Activated CD8-positive, alpha-beta T cell treated with anti-CD3 and anti-CD28 coated beads for 36 hours (primary cell): ENCODE measurements at places on chromosomes 3 and 15. TPM values are rescaled to one million over a fixed set of nuclear protein-coding genes. Genes with fewer than 3 reads are reported as not detected.
A peak's percentile ranks its signal among the peaks of the same experiment; 100 is the strongest.

PRSS50 gene
- not detected for total RNA-seq

DNA sequence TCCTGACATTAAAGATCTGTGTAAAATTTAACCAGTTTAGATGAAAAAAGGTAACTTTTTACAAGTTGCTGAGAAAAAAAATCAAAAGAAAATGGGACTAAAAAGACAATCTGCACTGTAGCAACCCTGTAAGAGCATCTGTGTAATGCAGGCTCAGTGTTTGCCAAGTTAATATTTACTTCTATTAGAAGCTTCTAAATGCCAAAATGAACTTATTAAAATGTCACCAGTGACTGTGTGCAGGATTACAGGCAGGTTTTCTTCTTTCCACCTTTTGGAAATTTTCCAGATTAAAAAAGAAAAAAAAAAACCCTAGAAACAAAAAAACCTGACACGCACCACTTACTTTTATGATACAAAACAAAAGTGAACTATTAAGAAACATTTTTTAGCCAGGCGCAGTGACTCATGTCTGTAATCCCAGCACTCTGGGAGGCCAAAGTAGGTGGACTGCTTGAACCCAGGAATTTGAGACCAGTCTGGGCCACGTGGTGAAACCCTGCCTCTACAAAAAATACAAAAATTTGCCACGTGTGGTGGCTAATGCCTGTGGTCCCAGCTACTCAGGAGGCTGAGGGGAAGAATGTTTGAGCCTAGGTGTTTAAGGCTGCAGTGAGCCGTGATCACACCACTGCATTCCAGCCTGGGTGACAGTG is 87.2 kb downstream of the TJP1 start:
- H3K36me3 ChIP-seq: no peaks in the 10 kb centered on the region
- no peaks in the 10 kb centered on the region for H3K4me1 ChIP-seq
- no peak overlapping the region for H3K27ac ChIP-seq
- DNase-seq: no peak
- H3K4me3 ChIP-seq: no peak overlapping the region

DNA sequence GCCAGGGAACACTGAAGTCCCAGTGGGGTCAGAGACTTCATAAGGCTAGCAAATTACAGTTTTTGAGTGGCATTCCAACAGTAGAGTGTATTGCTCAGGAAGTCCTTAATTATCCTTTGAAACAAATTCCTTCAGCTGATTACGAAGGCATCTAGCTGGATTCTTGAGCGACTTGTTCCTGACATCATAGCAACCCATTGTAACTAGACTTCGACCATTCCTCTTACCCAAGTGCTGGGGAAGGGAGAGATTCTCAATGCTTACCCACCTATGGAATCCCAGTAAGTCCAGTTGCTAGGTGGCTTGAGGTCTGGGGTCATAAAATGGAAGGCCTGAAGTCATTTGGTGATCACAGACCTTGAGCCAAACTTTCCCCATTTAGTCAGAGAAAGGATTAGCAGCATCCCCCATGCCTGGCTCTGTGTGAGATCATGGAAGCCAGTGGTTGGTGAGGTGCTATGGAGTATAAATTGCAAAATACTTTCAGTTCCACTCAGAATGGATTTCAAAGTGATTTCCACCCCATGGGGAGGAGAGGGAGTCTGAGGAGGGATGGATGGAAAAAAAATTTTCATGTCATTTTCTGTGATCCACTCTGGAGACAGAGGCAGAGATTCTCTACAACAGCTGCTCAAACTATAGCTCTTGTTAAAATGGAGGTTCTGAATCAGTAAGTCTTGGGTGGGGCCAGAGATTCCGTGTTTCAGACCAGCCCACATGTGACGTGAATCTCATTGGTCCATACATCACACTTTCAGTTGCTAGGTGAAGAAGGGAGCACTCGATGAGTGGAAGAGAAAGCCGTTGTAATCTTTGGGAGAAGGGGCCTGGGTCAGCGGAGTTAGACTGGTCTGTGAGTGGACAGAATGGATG is 45.7 kb downstream of the CD86 start:
- no peaks in the 10 kb centered on the region for H3K27me3 ChIP-seq
- peak; percentile 63 for DNase-seq
- peak overlapping the region; percentile 63 for H3K27ac ChIP-seq
- H3K4me1 ChIP-seq: peaks cover 39% of the 10 kb centered on the region
- H3K4me3 ChIP-seq: peak overlapping the region; percentile 39
- no peaks in the 10 kb centered on the region for H3K36me3 ChIP-seq

GPR62 gene
- not detected for total RNA-seq

ARL6IP5 gene
- 72.7 TPM for total RNA-seq

C3orf22 gene
- not detected for total RNA-seq

LDHAL6B gene
- not detected for total RNA-seq

DNA sequence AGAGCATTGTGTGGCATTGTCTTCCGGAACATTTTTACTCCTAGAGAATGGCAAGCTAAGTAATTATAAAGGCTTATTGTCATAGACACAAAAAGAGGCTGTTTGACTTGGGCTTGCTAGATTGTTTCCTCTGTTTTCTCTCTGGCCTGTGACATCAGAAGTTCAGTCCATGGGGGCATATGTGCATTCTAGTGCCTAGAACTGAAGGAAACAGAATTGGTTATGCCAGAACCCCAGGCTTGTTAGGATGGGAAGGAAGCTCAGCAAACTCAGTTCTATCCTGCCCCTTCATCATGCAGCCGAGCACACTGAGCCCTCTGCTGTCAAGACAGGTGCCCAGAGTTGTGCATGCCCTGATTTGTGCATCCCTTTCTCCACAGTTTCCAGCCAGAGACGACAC is 131.3 kb downstream of the PDE8A start:
- peaks cover 18% of the 10 kb centered on the region for H3K4me1 ChIP-seq
- peaks cover 31% of the 10 kb centered on the region for H3K36me3 ChIP-seq
- H3K27ac ChIP-seq: no peak overlapping the region
- DNase-seq: no peak
- H3K4me3 ChIP-seq: no peak overlapping the region

GRCh38 chr3:140568842-140569520 is 108.9 kb upstream of the TRIM42 start:
- H3K27ac ChIP-seq: no peak overlapping the region
- no peaks in the 10 kb centered on the region for H3K36me3 ChIP-seq
- H3K4me3 ChIP-seq: no peak overlapping the region
- H3K27me3 ChIP-seq: no peaks in the 10 kb centered on the region

GRCh38 chr3:197598404-197598980 is 42.7 kb upstream of the BDH1 start:
- no peaks in the 10 kb centered on the region for H3K27me3 ChIP-seq
- DNase-seq: no peak
- H3K4me3 ChIP-seq: no peak overlapping the region
- H3K36me3 ChIP-seq: no peaks in the 10 kb centered on the region
- H3K27ac ChIP-seq: no peak overlapping the region

- H3K27ac ChIP-seq: no peak overlapping the region
- no peaks in the 10 kb centered on the region for H3K36me3 ChIP-seq
- no peak overlapping the region for H3K4me3 ChIP-seq
- no peaks in the 10 kb centered on the region for H3K27me3 ChIP-seq
- no peak for DNase-seq
- H3K4me1 ChIP-seq: peaks cover 7% of the 10 kb centered on the region
These were observed 110.9 kb downstream of the EDEM1 start for GRCh38 chr3:5298453-5298852.

CLDN18 gene
- total RNA-seq: not detected

GRCh38 chr3:156680243-156680914 is 6.0 kb downstream of the TIPARP start:
- no peak for DNase-seq
- no peak overlapping the region for H3K27ac ChIP-seq

- H3K36me3 ChIP-seq: no peaks in the 10 kb centered on the region
- H3K27ac ChIP-seq: no peak overlapping the region
- no peaks in the 10 kb centered on the region for H3K27me3 ChIP-seq
- DNase-seq: no peak
- no peaks in the 10 kb centered on the region for H3K4me1 ChIP-seq
- no peak overlapping the region for H3K4me3 ChIP-seq
These were observed 13.5 kb upstream of the ACSBG1 start for GRCh38 chr15:78247911-78248310.

DNA sequence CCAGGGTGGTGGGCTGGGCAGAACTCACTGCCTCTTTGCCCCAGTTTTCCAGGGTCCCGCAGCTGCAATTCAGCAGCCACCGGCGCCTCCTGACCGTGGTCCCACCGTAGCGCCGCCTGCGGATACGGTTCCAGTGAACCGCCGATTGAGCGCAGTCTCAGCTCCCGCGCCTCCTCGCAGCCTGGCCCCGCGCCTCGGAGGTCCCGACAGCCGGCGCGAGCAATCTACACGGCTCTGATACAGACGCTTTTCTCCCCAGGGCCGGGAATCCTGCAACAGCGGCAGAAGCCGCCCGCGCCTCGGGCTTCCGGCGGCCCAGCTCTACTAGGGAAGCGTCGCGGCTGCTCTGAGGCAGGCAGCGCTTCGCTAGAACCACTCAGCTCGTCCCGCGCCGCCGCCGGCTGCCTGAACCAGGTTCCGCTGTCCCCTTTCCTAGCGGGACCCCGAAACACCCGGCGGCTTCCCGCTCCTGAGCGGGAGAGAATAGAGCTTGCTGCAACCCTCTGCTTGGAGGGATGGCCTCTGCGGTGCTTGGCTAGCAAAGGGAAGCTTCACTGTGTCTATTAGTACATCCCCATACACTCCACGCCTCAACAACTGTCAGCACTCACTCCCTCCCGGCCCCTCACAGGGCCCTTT is 3.1 kb downstream of the FOXL2NB start:
- DNase-seq: peak; percentile 34
- H3K36me3 ChIP-seq: no peaks in the 10 kb centered on the region
- H3K4me1 ChIP-seq: peaks cover 17% of the 10 kb centered on the region
- peaks cover 47% of the 10 kb centered on the region for H3K27me3 ChIP-seq
- H3K27ac ChIP-seq: no peak overlapping the region

RHO gene
- total RNA-seq: not detected

- H3K36me3 ChIP-seq: no peaks in the 10 kb centered on the region
- no peak overlapping the region for H3K4me3 ChIP-seq
- no peak overlapping the region for H3K27ac ChIP-seq
- H3K4me1 ChIP-seq: no peaks in the 10 kb centered on the region
- DNase-seq: no peak
- H3K27me3 ChIP-seq: no peaks in the 10 kb centered on the region
These were observed 20.0 kb upstream of the CRABP1 start for GRCh38 chr15:78320183-78320582.

DNA sequence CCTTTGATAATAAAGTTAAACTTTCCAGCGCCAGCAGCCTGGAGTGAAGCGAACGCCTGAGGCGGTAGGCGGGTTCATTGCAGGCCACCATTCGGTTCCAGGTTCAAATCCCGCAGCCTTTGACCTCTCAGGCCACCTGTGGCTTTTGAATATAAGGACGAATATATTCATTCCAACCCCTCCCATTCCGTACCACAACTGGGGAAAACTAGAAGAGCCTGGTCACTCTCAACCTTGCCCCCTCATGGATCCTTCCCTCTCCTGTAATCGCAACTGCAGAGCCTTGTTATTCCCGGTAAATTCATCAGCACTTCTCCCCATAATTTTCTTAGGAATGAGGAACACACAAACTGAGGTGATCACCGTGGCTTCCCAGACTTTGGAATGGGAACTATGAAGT is 35.2 kb downstream of the ZIC4 start:
- no peaks in the 10 kb centered on the region for H3K4me1 ChIP-seq
- no peaks in the 10 kb centered on the region for H3K36me3 ChIP-seq
- no peak overlapping the region for H3K27ac ChIP-seq
- H3K4me3 ChIP-seq: no peak overlapping the region
- peaks cover 64% of the 10 kb centered on the region for H3K27me3 ChIP-seq
- no peak for DNase-seq

GPR156 gene
- total RNA-seq: not detected

AADAC gene
- total RNA-seq: not detected

DNA sequence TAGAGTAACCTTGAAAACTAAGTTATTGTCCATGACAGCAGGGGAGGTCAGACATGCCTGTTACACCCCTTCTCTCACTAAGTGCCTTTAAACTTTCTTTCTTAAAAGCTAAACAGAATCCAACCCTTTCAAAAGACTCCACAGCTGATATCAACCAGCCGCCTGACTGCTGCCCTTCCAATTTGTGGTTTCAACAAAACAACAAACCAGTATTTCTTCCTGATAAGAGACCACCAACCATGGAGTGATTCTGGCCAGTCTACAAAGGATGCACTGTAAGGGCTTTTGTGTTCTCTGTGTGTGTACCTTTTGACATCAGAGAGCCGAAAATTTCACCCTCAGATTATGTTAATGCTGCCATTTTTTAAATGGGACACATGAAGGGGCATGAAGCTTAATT is 1204.2 kb downstream of the ROBO2 start:
- H3K4me1 ChIP-seq: no peaks in the 10 kb centered on the region
- H3K36me3 ChIP-seq: no peaks in the 10 kb centered on the region

RYR3 gene
- not detected for total RNA-seq

KBTBD8 gene
- 10.9 TPM for total RNA-seq

- H3K27ac ChIP-seq: no peak overlapping the region
- DNase-seq: no peak
- H3K36me3 ChIP-seq: no peaks in the 10 kb centered on the region
- peaks cover 16% of the 10 kb centered on the region for H3K27me3 ChIP-seq
- peaks cover 16% of the 10 kb centered on the region for H3K4me1 ChIP-seq
- H3K4me3 ChIP-seq: no peak overlapping the region
These were observed 3.0 kb upstream of the C3orf52 start for GRCh38 chr3:112083239-112083638.

DNA sequence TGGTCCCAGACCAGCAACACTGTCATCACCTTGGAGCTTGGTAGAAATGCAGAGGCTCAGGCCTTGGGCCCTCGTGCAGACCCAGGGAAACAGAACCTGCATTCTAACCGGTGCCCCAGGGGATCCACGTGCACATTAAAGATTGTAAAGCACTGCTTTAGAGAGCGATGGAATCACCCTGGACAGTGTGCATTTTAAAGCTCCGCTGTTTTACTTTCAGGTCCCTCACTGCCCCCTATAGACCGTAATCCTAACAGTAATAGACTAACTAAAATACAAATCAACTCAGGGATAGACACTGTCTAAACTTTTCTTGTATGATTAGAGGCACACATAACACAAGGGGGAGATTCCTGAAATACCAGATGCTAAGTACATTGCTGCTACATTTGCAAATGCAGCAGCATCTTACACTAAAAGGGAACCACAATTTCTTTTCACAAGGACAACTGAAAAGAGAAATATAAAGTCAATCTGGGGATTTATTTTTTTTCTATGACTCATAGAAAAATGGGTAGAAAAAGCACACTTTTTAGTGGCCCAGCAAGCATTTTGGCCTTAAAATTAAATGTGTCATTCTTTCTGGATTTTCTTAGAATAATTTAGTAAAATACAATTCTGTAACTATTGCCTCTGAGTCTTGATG is 10.5 kb upstream of the SH3GL3 start:
- no peak overlapping the region for H3K27ac ChIP-seq
- no peaks in the 10 kb centered on the region for H3K4me1 ChIP-seq
- peaks cover 16% of the 10 kb centered on the region for H3K27me3 ChIP-seq
- no peak overlapping the region for H3K4me3 ChIP-seq
- no peak for DNase-seq

DNA sequence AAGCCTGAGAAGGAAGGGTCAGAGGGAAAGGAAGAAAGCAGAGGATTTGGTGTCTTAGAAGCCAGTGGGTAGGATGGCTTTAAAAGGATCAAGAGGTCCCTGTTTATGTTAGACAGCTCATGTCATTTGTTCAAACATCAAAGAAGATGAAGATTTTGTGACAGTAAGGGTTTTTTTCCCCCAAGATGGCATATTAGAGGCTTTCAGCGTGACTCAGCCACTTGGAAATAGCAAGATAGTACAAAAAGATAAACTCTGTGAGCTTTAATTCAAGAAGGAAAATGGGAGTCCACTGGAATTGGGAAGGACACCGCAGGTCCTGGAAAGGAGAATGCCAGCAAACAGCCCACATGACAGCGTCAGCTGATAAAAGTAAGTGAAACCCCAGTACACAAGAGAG is 467.1 kb upstream of the THBS1 start:
- no peak for DNase-seq
- no peak overlapping the region for H3K4me3 ChIP-seq
- H3K36me3 ChIP-seq: no peaks in the 10 kb centered on the region
- no peaks in the 10 kb centered on the region for H3K4me1 ChIP-seq

GUCA1C gene
- not detected for total RNA-seq
